Dorsolateral prefrontal cortex (tissue), 122 donors: ENCODE measurements at places on chromosomes 5 and 9.

DNA sequence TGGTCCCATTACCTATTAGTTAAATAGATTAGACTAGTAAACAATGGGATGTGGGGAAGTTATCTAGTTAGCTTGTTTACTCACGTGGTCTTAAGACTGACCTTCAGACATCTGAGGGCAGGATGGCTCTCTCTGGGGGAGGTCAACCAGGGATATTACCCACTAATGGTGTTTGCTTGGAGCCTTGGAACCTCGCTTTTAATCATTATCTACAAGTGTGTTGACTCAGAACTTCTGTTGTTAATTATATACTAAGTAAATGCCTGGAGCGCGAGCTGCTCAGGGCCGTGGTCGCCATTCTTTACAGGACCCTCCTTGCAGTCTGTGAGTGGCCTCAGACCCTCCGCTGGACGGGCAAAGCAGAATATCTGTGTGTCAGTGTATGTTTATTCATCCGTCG is 48.5 kb upstream of the ZNF354A start:
- DNase-seq: no peak

- DNase-seq: no peak
Measured at GRCh38 chr5:34775886-34776285, 63.1 kb upstream of the TTC23L start.

DNA sequence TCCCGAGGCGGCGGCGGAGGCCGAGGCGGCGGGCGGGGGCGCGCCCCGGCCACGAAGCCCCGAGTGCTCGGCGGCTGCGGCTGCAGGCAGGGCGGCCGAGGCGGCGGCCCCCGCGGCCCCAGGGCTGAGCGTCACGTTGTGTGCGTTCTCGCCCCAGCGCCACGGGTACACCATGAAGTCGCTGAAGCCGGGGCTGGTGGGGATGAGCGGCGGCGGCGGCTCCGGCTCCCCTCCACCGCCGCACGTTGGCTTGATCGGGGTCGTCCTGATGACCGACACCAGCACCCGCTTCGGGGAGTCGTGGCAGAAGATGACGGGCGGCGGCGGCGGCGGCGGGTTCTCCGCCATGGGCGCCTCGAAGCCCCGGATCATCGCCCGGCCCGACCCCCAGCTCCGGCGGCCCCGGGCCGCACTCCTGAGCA is 498 bp downstream of the ZNF367 start:
- DNase-seq: peak; percentile 5

DNA sequence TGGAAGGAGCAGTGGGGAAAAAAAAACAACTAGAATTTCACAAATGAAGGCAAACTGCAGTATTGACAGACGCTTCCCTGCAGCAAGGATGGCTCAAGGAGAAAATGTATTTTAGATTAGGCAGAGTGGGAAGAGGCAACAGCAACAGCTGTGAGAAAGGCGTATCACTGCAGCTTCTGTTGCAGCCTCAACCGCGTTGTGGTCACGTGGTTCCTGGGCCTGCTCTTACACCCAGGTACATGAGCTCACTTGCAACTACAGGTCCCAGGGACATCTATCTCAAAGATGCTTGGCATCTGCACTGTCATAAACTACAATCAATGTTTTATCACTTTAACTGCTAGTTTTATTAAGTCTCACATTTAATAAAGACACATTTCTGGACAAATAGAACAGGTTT is 36.0 kb upstream of the GOLM1 start:
- DNase-seq: peak; percentile 37

DNA sequence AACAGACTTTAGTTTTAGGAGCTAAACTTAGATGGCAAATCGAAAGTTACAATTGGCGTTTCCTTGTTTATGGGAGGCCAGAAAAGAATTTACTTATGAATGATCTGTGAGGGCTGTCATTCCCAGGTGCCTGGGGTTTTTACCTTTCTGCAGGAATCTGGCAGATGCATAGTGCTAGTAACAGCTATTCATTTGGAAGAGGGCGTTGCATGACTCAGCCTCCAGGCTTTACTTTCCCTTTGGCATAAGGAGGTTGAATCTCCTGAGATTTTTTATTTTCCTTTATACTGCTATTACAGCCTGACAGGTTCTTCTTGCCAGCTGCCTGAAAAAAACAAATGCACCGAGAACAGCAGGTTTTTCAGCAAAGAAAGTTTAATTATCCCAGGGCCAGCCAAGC is 30.0 kb downstream of the CARD6 start:
- no peak for DNase-seq

- DNase-seq: no peak
Measured at GRCh38 chr5:154485850-154486426, 7.9 kb upstream of the HAND1 start.
